Parietal lobe (tissue), 2 donors: ENCODE measurements at places on chromosomes 7 and 10. TPM values are rescaled to one million over a fixed set of nuclear protein-coding genes. Genes with fewer than 3 reads are reported as not detected.

Gene OPN4
- total RNA-seq: not detected

Gene HOGA1
- 0.31 TPM for total RNA-seq

Gene OR2A5
- not detected for total RNA-seq

Gene NUTM2A
- 3.1 TPM for total RNA-seq

Gene SOSTDC1
- total RNA-seq: 13.1 TPM

Gene MICU1
- total RNA-seq: 88.6 TPM

Gene MAD1L1
- 36.9 TPM for total RNA-seq

Gene AGMO
- total RNA-seq: not detected

Gene BEND7
- total RNA-seq: 14.4 TPM

Gene CASD1
- total RNA-seq: 89.5 TPM

Gene CCDC146
- total RNA-seq: 23.5 TPM

Gene AS3MT
- 13.8 TPM for total RNA-seq

Gene DPYSL4
- 69.5 TPM for total RNA-seq

Gene TSPAN12
- total RNA-seq: 4.7 TPM

Gene OR6V1
- not detected for total RNA-seq

Gene SFTPD
- 0.94 TPM for total RNA-seq

Gene KLHDC10
- total RNA-seq: 87.3 TPM

Gene GGCT
- total RNA-seq: 13.5 TPM

Gene CAMK2B
- total RNA-seq: 94.5 TPM

Gene GNG11
- total RNA-seq: 3.8 TPM

Gene SPDYE5
- total RNA-seq: not detected

Gene DGKB
- 9.4 TPM for total RNA-seq

Gene SERPINE1
- total RNA-seq: not detected

Gene C7orf33
- not detected for total RNA-seq

Gene LYZL2
- total RNA-seq: not detected

Gene SPDYE6
- total RNA-seq: not detected

Gene SPDYE2
- not detected for total RNA-seq

Gene ATP6V1F
- total RNA-seq: 86.4 TPM

Gene FAM25A
- not detected for total RNA-seq

Gene LRRN3
- total RNA-seq: 117 TPM

Gene OGDH
- 51.3 TPM for total RNA-seq

Gene CPA2
- total RNA-seq: not detected

Gene SEMA3C
- total RNA-seq: 360 TPM

Gene RADIL
- 6.3 TPM for total RNA-seq

Gene MYL7
- total RNA-seq: not detected

Gene CLEC2L
- 1.9 TPM for total RNA-seq

Gene MRLN
- total RNA-seq: 1.3 TPM

Gene CABCOCO1
- 1.6 TPM for total RNA-seq

Gene TUBB8
- total RNA-seq: not detected

Gene NUDT13
- 1.6 TPM for total RNA-seq

Gene PODXL
- total RNA-seq: 23.2 TPM

Gene PTPN20
- 17.5 TPM for total RNA-seq

Gene CYP3A7
- total RNA-seq: 0.31 TPM

Gene TRIM56
- 1.3 TPM for total RNA-seq

Gene LIPF
- total RNA-seq: not detected

Gene FOXI2
- total RNA-seq: not detected

Gene FGL2
- 0.63 TPM for total RNA-seq

Gene OR2F1
- total RNA-seq: not detected

Gene KCP
- total RNA-seq: 1.3 TPM

Gene LRRTM3
- total RNA-seq: 19.1 TPM

Gene IDI2
- total RNA-seq: not detected
